ENCODE measurements at places on chromosomes 7 and 10. TPM values are rescaled to one million over a fixed set of nuclear protein-coding genes. Genes with fewer than 3 reads are reported as not detected.

DNA sequence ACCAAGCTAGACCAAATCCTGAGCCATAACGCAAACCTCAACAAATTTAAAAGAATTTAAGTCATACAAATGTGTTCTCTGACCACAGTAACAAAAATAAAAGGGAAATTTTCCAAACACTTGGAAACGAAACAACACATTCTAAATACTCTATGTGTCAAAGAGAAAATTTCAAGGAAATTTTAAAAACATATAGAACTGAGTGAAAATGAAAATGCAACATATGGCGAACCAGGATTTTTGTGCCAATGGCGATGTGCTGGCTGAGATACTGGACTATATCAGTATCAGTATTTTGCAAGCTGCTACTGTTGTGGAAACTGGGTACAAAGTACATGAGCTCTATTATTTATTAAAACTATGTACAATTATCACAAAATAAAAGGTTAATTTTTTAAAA is 34.1 kb downstream of the KNDC1 start:
- H3K27me3 ChIP-seq: peaks cover 8% of the 10 kb centered on the region
- no peak overlapping the region for H3K27ac ChIP-seq
- no peak overlapping the region for H3K4me3 ChIP-seq
- H3K36me3 ChIP-seq: peaks cover 5% of the 10 kb centered on the region

- no peak overlapping the region for H3K4me3 ChIP-seq
- H3K27me3 ChIP-seq: peaks cover 3% of the 10 kb centered on the region
- DNase-seq: no peak
Observed at GRCh38 chr10:112351146-112351545, 22.8 kb upstream of the ACSL5 start.

GRCh38 chr7:93955304-93955703 is 33.8 kb downstream of the GNG11 start:
- H3K4me1 ChIP-seq: peaks cover 6% of the 10 kb centered on the region
- no peak for DNase-seq
- no peak overlapping the region for H3K27ac ChIP-seq
- no peaks in the 10 kb centered on the region for H3K36me3 ChIP-seq
- H3K4me3 ChIP-seq: no peak overlapping the region
- peaks cover 1% of the 10 kb centered on the region for H3K27me3 ChIP-seq

The SHOC2 gene
- 48.9 TPM for total RNA-seq

DNA sequence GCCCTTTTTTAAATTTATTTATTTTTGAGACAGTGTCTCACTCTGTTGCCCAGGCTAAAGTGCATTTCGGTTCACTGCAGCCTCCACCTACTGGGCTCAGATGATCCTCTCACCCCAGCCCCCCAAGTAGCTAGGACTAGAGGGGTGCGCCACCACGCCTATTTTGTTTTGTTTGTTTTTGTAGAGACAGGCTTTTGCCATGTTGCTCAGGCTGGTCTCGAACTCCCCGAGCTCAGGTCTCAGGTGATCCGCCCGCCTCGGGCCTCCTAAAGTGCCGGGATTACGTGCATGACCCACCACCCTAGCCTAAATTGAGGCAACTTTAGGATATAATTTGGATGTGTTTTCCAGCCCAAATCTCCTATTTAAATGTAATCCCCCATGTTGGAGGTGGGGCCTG is 805 bp downstream of the ZNF736 start:
- DNase-seq: no peak
- peak overlapping the region; percentile 94 for H3K4me3 ChIP-seq
- H3K27me3 ChIP-seq: peaks cover 13% of the 10 kb centered on the region
- H3K4me1 ChIP-seq: peaks cover 2% of the 10 kb centered on the region

The DPYSL4 gene
- 15.0 TPM for total RNA-seq

- DNase-seq: no peak
- no peaks in the 10 kb centered on the region for H3K36me3 ChIP-seq
Observed at GRCh38 chr7:29158795-29159423, 12.6 kb upstream of the CPVL start.

DNA sequence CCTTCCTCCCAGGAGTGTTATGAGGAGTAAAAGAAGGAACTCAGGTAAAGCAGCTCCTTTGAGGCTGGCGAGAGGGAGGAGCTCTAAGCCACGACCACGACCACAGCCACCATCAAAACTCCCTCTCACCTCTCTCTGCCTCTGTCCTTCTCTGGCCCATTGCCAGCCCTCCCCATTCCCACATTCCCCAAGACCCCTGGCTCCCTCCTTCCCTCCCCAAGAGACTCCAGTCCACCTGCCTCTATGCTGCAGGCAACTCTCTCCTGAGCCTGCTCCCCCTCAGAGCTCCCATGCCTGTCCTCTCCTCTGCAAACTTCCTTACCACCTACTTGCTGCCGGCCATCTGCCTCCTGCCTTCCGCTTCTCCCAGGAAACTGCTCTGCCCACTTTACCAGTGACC is 9.5 kb downstream of the SLIT1 start:
- H3K27me3 ChIP-seq: peaks cover 11% of the 10 kb centered on the region
- no peak for DNase-seq
- H3K4me1 ChIP-seq: no peaks in the 10 kb centered on the region
- H3K27ac ChIP-seq: no peak overlapping the region

DNA sequence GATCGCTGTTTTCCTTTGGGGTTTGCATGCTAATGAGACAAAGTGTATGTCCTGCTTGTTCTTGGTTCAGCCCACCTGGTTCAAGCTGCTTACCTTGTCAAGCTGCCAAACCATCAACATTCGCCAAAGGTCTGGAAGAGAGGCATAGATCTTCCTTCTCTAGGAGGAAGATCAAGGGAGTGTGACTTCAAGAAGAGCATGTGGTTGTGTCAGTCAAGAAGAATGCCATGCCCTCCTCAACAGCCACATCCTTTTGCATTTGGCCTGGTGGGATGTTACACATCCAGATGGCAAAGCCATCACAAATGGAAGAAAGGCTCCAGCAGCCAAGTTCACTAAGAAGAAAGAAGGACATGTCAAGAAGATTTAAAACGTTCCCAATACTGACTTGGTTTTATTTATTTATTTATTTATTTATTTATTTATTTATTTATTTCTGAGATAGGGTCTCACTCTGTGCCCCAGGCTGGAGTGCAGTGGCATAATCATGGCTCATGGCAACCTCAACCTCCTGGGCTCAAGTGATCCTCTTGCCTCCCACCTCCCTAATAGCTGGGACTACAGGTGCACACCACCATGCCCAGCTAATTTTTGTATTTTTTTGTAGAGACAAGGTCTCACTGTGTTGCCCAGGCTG is 5.1 kb upstream of the PIP4K2A start:
- H3K4me3 ChIP-seq: no peak overlapping the region
- peaks cover 6% of the 10 kb centered on the region for H3K27me3 ChIP-seq
- no peak overlapping the region for H3K27ac ChIP-seq
- DNase-seq: no peak

The RBP4 gene
- total RNA-seq: not detected

DNA sequence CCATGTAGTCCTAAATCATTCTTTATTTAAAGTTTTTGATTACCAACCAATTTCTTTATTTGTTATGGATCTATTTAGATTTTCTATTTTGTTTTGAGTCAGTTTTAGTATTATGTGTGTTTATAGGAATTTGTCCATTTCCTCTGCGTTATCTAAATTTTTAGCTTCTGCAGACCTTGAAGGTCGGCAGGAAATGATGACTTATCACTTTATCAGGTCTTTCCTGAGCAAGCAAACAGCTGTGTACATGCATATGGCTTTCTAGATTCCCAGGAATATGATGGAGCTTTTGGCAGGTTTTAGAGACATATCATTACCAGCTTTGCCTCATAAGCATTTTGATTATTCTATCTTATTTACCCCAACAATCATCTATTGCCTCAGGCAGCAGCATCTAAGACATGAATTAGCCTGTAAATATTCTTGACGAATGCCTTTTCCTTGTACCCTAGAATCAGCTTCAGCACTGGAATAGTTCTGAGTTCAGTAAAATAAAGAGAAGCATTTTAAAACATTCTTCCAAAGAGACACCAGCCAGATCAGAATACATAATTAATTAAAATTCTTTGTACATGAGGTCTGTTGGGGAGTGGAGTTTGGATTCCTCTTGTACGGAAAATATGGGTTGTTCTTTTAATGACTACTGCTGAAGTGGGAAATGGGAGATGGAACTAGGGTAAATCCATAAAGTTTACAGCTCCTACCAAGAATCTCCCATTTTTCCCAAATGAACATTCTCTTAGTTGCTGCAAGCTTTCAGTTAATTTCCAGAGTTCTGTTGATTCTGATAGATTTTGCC is 408.8 kb upstream of the SEMA3C start:
- no peaks in the 10 kb centered on the region for H3K36me3 ChIP-seq
- no peak for DNase-seq
- H3K27ac ChIP-seq: no peak overlapping the region
- no peaks in the 10 kb centered on the region for H3K27me3 ChIP-seq
- no peak overlapping the region for H3K4me3 ChIP-seq
- H3K4me1 ChIP-seq: peaks cover 7% of the 10 kb centered on the region

- H3K4me3 ChIP-seq: no peak overlapping the region
- H3K27me3 ChIP-seq: peaks cover 2% of the 10 kb centered on the region
- no peak overlapping the region for H3K27ac ChIP-seq
- peaks cover 21% of the 10 kb centered on the region for H3K4me1 ChIP-seq
- H3K36me3 ChIP-seq: no peaks in the 10 kb centered on the region
- no peak for DNase-seq
Observed at GRCh38 chr10:110546077-110546476, 21.4 kb upstream of the SMC3 start.

The KCNK18 gene
- total RNA-seq: 0.31 TPM

The SLC18A2 gene
- total RNA-seq: 1.3 TPM

DNA sequence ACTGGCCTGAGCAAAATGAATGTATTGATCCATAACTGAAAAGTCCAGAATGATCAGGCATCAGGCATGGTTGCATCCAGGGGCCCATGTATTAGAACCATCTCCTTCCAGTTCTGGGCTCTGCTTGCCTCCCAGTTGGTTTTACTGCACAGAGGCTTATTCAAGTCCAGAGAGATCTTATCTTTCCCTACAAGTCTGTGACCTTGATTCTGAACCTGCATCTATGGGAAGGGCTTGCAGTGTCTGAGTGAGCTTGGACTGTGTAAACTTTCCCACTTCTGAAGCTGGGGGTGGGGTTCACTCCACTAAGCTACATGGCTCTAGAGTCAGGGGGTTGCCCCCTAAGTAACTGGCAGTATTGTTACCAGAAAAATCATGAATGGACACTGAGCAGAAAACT is 136.2 kb downstream of the TCF7L2 start:
- DNase-seq: no peak
- H3K36me3 ChIP-seq: no peaks in the 10 kb centered on the region
- H3K27me3 ChIP-seq: peaks cover 6% of the 10 kb centered on the region
- H3K27ac ChIP-seq: no peak overlapping the region
- no peak overlapping the region for H3K4me3 ChIP-seq

The SORBS1 gene
- 103 TPM for total RNA-seq

The TYW1B gene
- total RNA-seq: 1.9 TPM

- no peak overlapping the region for H3K4me3 ChIP-seq
- no peak for DNase-seq
- H3K27me3 ChIP-seq: no peaks in the 10 kb centered on the region
Observed at GRCh38 chr10:96287392-96288105, 16.2 kb upstream of the BLNK start.

The CEP55 gene
- 3.5 TPM for total RNA-seq

DNA sequence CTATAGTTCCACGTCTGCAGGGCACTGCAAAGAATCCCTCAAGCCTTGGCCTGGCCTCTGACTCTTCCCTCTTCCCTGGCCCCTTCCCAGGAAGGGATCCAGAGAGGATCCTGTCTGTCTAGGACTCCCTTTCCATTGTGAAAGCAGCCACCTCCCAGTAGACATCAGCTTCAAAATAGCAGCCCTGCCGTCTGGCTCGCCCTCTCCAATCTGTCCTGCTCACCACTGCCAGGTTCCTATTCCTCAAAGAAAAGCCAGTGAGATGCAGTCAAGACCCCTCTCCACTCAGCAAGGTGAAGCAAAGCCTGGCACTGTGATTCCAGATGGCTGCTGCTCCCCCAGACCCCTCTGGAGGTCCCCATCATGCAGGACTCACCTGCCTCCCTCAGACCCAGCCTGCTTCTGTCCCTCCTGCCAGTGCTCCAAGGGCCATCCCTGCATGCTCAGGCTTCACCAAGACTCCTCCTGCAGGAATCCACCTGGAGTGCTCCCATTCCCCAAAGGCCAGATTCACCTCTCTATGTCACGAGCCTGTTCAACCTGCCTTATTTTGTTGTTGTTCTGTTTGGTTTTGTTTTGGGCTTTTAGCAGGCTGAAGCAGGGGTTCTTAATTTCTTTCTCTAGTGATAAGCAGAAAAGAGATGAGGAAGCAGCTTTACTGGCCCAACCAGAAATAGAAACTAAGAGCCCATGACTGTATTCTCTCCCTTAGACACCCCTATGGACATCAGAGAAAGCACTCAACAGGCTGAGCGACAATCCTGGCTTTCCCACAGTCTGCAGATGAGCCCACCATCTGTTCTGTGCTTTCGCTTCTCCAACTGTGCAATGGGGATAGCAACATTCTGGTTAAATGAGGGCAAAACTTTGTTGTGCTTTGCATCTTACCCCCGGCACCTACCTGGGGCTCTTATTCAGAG is 305.1 kb downstream of the GRID1 start:
- H3K4me3 ChIP-seq: no peak overlapping the region
- H3K36me3 ChIP-seq: no peaks in the 10 kb centered on the region
- H3K4me1 ChIP-seq: peaks cover 6% of the 10 kb centered on the region
- no peak for DNase-seq

The PTF1A gene
- not detected for total RNA-seq

GRCh38 chr10:86229376-86229775 is 137.2 kb downstream of the GRID1 start:
- no peak overlapping the region for H3K27ac ChIP-seq
- DNase-seq: no peak
- H3K4me3 ChIP-seq: no peak overlapping the region
- H3K27me3 ChIP-seq: peaks cover 7% of the 10 kb centered on the region

- no peaks in the 10 kb centered on the region for H3K27me3 ChIP-seq
- DNase-seq: peak; percentile 20
- no peak overlapping the region for H3K4me3 ChIP-seq
- peaks cover 11% of the 10 kb centered on the region for H3K4me1 ChIP-seq
- no peak overlapping the region for H3K27ac ChIP-seq
Observed at GRCh38 chr7:112414855-112415490, 35.3 kb upstream of the IFRD1 start.

The PAPSS2 gene
- 31.0 TPM for total RNA-seq

The CD36 gene
- total RNA-seq: 3.8 TPM

- peak; percentile 77 for DNase-seq
- no peaks in the 10 kb centered on the region for H3K36me3 ChIP-seq
- no peaks in the 10 kb centered on the region for H3K27me3 ChIP-seq
- no peaks in the 10 kb centered on the region for H3K4me1 ChIP-seq
- no peak overlapping the region for H3K4me3 ChIP-seq
- no peak overlapping the region for H3K27ac ChIP-seq
Observed at GRCh38 chr7:20172736-20173334, 44.3 kb downstream of the MACC1 start.

The LIPJ gene
- not detected for total RNA-seq

The LRRD1 gene
- total RNA-seq: 0.59 TPM

- H3K4me1 ChIP-seq: no peaks in the 10 kb centered on the region
- H3K36me3 ChIP-seq: no peaks in the 10 kb centered on the region
- no peak overlapping the region for H3K4me3 ChIP-seq
- DNase-seq: no peak
Observed at GRCh38 chr7:27382307-27382706, 139.7 kb downstream of the EVX1 start.

The HMX2 gene
- total RNA-seq: not detected

- no peak overlapping the region for H3K27ac ChIP-seq
- H3K36me3 ChIP-seq: no peaks in the 10 kb centered on the region
- H3K27me3 ChIP-seq: peaks cover 1% of the 10 kb centered on the region
- no peak overlapping the region for H3K4me3 ChIP-seq
- peak; percentile 12 for DNase-seq
Observed at GRCh38 chr7:9776900-9777299, 1196.8 kb upstream of the PHF14 start.

The CACNA2D1 gene
- 20.7 TPM for total RNA-seq

The SHH gene
- total RNA-seq: 0.26 TPM

The GPR146 gene
- 8.1 TPM for total RNA-seq

GRCh38 chr10:109203646-109204353 is 719.5 kb downstream of the XPNPEP1 start:
- H3K36me3 ChIP-seq: no peaks in the 10 kb centered on the region
- no peak overlapping the region for H3K4me3 ChIP-seq
- H3K27me3 ChIP-seq: no peaks in the 10 kb centered on the region
- no peak overlapping the region for H3K27ac ChIP-seq
